ENCODE measurements at places on chromosomes 7 and 10. TPM values are rescaled to one million over a fixed set of nuclear protein-coding genes. Genes with fewer than 3 reads are reported as not detected.

HABP2 gene
- not detected for total RNA-seq

DNA sequence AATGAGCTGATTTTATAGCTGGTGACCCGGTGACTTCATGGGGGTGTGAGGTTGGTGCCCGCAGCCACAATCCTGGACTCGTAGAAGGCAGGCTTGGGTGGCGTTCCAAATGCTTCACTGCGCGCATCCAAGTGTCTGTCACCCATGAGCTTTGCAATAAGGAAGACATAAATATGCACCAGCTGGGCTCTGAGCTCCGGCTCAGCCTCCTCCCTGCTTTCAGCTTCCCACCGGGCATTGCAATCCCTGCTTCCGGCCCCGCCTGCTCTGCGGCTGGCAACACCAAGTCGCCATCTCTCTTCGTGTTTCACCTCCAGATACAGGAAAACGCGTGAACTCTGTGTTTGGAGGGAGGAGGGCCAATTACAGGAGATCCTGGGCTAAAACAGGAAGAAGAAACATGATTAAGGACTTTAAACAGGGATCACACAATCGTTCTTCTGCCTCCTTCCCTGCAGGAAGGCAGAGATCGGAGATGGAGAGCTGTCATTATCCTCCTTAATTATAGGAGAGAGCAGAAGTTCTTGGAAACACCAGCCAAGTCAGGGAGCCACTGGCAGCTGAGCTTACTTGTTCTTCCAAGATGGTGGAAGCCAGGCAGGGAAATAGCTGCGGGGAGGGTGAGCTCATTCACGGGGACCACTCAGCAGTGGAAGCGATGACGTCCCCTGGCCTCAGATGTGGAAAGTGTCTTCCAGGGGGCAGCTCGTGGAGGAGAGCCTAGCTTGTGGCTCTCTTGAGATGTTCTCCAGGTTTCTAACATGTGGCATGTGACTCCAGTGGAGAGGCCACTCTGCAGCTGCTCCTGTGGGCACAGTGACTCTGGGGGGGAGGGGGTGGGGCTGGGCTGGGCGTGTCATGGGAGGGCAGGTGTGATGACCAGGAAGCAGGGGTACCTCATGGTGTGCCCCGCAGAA lies 134.9 kb downstream of the CAMK1D start:
- no peak for DNase-seq
- H3K27me3 ChIP-seq: no peaks in the 10 kb centered on the region
- peaks cover 11% of the 10 kb centered on the region for H3K4me1 ChIP-seq
- H3K36me3 ChIP-seq: no peaks in the 10 kb centered on the region

NUDT13 gene
- total RNA-seq: 1.8 TPM

DNA sequence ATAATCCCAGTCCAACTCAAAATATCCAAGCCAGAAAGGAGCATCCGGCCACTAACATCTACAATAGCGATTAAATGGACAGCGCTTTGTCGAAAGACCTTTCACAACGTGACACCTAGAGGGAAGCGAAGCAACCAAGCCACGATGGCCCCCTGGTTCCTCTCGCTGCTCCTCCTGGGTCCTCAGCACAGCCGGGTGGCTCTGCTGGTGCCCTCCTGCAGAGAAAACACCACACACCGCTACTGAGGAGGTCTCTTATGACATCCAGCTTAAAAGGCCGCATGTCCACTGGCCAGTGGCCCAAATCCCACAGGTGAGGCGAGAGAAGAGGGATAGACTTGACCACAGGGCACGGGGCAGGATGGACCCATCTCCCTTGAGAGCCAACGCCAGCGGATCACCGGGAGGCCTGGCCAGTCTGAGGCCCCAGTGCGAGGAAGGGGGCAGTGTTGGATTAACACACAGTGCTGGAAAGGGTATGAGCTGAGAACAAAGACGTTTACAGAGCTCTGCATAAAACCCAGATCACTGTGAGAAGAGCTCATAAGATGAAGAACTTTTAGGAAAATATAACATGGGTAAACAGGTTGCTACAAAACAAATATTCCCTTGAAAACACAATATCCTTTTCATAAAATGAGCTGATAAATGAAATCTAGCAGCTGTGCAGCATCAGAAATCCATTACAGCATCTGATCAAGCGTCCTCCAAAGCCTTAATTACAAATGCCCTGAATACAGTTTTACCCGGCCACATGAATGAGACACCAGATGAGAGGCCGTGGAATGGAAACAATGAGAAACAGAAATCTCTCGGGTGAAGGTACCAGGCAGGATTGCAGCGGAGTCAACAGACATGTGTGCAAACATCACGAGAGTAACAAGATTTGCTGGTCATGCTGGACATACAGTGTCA lies 236.7 kb downstream of the DIP2C start:
- H3K27me3 ChIP-seq: no peaks in the 10 kb centered on the region
- H3K4me1 ChIP-seq: peaks cover 33% of the 10 kb centered on the region
- no peaks in the 10 kb centered on the region for H3K36me3 ChIP-seq
- DNase-seq: no peak

All from CD4-positive, CD25-positive, alpha-beta regulatory T cell (primary cell).